MG63 (cell line): ENCODE measurements at places on chromosomes 3 and 15. TPM values are rescaled to one million over a fixed set of nuclear protein-coding genes. Genes with fewer than 3 reads are reported as not detected.
A peak's percentile ranks its signal among the peaks of the same experiment; 100 is the strongest.

DNA sequence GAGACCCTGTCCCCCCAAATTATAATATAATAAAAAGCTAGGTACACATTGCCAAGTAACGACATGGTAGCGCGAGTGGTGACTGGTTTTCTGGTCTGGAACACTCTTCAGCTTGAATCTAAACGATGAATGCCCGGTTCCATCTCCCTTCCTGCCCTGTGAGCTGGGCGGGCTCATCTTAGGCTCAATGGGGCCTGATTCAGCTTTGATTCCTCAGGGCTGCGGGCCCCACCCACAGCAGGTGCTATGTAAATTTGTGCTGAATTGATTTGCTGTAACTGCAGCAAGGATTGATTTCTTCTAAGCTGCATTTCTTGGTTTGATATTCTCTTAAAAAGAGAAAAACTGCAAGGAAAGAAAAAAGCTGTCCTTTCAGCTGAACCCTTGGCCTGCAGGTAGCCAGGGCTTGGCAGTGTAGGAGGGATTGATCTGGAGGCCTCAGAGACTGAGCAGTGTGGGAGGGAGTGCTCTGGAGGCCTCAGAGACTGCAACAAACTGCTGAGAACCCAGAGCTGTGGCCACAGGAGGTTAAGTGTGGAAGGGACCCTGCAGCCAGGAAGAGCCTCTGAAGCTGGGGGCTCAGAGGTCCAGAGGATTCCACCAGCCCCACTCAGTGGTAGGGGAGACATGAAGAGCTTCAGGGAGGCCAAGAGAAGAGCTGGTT is 231.6 kb downstream of the XXYLT1 start:
- DNase-seq, result no peak

DNA sequence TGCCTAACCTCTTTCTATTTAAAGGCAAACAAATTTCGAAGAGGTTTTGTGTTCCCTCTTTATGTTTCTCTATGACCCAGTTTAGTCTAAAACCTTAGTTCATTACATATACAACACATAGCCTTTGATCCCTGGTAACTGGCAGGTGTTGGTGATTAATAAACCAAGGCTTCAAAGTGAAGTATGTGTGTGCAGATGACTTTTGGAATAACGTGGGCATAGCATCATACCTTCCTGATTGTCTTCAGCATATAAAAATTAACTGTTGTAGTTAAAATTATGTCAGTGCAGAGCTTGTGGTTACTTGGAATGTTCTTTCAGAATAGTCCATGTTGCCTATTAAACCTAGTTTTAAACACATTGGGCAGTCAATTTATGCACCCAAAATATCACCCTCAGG is 608.3 kb downstream of the ROBO2 start:
- no peak for DNase-seq

DNA sequence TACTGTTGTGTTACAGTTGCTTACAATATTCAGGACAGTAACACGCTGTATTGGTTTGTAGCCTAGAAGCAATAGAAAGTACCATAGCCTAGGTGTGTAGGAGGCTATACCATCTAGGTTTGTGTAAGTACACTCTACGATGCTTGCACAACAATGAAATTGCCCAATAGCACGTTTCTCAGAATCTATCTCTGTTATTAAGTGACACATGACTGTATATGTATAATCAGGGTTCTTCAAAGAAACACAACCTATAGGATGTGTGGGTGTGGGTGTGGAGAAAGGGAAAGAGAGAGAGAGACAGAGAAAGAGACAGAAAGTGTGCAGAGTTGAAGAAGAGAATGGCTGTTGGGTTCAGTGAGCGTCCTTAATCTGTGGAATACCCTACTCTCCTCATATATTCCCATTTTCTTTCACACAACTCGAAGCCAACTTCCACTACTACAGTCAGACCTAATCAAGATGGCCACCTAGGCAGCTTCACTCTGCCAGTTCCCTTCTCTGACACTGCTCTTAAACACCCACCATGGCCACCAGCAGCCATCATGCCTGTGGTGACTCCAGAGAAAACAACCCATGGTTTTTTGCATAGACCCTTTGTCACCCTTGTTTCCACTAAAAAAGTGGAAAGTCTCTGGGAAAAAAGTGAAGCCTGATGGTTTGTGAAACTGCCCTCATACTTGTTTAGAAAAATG is 5.8 kb upstream of the PPP4R2 start:
- no peak for DNase-seq

- DNase-seq, result peak; percentile 20
These were observed 23.7 kb downstream of the PRR23E start for GRCh38 chr3:127216415-127217261.

DNA sequence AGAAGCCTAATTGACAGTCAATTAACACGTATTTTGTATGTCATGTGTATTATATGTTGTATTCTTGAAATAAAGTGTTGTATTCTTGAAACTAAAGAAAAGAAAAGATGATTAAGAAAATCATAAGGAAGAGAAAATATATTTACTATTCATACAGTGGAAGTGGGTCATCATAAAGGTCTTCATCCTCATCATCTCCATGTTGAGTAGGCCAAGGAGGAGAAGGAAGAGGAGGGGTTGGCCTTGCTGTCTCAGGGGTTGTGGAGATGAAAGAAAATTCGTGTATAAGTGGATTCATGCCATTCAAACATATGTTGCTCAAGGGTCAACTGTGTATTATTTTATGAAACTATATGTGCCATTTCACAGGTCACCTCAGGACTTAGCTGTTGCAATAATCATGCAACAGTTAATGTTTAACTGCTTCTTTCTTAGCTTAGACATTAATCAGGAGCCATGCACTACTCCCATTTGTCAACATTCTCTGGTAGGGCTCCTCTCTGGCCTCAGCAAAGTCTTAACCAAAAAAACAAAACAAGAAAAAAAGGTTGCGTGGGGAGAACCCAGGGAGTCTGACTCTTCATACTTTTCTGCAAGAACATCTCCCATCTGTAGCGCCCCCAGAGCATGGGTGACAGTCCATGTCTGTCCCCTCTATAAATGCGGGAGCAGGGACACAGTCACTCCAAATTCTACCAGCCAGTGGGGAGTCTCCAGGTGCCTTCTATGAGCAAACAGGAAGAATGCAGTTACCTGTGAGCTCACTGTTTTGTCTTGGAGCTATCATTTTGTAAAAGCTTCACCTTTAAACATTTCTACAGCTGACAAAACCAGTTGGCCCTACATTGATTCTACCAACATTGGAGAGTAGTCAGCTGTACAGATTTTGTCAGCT is 19.9 kb upstream of the LRRC2 start:
- DNase-seq, result no peak

- peak; percentile 96 for DNase-seq
These were observed 15.9 kb downstream of the ARHGAP31 start for GRCh38 chr3:119310071-119310470.

- DNase-seq, result no peak
These were observed 67.7 kb downstream of the MGLL start for GRCh38 chr3:127754411-127755304.

DNA sequence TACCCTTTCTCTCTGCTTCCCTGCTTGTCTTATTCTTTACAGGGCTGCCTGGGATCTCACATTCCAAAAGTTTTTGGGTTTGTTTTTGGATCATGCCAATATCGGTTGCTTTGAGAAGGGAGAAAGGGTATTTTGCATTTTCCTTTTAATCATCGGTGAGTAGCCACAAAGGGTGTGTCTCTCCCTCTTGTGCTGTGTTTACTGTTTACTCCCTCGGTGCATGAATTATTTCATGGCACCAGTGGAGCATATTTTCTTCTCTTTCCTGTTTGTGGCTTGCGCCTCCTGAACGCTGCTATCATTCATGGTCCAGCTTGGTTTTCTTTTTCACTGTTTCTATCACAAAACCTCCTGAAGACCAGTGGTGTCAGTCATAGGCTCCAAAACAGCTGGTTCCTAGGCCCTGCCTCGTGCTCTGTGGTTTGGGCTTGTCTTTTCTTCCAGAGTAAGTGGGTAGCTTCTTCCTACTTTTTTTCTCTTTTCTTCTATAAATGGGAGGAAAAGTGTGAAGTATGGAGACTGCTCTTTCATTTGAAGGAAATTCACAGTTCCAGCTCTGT is 54.9 kb downstream of the IGF1R start:
- no peak for DNase-seq

DNA sequence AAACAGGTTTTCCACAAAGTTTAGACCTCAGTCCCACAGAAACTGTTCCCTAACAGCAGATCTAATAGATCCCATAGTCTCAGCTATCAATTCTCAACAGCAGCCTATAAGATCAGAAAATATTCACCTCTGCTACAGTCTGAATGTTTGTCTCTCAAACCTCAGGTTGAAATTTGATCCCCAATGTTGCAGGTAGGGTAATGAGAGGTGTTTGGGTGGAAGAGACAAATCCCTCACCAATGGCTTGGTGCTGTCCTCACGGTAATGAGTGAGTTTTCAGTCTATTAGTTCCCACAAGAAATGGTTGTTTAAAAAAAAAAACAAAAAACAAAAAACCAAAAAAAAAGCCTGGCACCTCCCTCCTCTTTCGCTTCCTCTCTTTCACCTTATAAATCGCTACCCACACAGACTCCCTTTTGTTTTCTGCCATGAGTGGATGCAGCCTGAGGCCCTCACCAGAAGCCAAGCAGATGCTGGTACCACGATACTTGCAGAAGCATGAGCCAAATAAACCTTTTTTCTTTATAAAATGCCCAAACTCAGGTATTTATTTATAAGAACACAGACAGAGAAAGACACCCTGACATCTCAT is 14.2 kb downstream of the ZNF280D start:
- DNase-seq, result no peak

- no peak for DNase-seq
These were observed 18.6 kb upstream of the AADAC start for GRCh38 chr3:151795276-151795675.

GRCh38 chr15:79233236-79233635 is 49.3 kb upstream of the ANKRD34C start:
- DNase-seq, result no peak

DNA sequence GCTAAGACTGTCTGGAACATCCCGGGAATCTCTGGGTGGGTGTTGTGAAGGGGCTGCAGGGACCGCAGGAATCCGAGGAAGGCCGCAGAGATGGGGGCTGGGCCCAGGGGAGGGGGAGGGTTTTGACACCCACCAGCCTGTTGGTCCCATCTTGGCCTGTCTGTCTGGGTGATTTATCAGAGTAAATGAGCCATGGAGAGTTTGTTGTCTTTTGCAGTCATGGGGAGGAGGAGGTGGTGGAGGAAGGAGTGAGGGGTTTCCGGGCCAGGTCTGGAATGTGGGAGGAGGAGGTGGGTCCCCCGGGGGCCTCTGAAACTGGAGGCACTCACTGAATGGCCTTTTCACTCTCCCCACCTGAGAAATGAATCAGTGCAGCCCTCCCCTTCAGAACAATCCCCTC is 11.5 kb downstream of the SEMA3F start:
- no peak for DNase-seq

GRCh38 chr15:62416526-62416925 is 251.4 kb upstream of the C2CD4B start:
- DNase-seq, result no peak

DNA sequence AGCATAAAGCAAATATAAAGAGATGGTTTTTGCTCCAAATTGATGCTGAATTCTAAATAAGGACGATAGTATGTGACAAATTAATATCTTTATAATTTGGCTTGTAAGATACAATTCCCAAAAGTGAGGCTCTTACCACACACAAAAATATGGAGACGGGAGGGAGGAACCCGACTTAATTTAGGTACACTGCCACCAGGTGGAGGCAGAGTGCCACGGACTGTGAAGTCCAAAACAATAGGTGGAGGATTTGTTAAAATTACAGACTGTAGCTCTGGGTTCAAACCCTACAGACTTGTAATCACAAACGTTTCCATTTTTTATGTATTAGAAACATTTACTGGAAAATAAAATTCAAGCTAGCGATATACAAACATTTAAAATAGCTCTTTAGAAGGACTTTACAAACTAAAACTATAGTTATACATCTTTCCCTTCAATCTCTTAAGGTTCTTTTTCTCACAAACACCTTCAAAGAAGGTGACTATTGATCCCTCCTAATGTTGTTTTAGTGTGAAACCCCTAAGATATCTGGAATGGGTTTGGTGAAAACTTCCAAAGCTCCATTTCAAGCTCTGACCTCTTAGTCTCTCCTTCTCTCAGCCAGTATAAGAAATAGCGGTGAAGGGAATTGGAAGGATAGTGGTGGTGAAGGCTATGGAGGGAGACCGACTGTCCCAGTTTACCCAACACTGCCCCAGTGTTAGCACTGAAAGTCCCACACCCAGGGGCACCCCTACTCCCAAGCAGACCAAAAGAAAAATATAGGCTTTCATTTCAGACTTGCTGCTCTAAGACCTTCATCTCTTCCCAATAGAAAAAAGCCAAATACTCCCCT is 89.7 kb downstream of the AQP9 start:
- peak; percentile 61 for DNase-seq

GRCh38 chr15:63264688-63265293 is 12.6 kb upstream of the APH1B start:
- DNase-seq, result no peak

DNA sequence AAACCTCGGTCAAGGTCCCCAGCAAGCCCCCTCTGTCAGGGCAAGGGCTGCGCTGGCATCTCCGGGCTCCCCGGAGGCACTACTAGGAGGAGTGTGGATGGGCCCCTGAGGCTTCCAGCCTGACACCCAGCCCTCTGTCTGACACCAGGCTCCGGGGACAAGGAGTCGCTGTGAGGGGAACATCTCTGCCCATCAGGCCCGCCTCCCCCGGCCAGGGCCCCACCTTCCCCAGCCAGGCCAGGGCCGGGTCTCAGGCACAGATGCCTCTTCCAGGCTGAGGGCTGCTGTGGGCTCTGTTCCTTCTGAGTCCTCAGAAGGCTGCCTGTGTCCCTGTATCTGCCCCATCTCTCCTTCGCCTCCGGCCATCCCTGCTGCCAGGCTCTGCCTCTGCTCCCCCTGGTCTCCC is 15.8 kb downstream of the CSPG4 start:
- no peak for DNase-seq

DNA sequence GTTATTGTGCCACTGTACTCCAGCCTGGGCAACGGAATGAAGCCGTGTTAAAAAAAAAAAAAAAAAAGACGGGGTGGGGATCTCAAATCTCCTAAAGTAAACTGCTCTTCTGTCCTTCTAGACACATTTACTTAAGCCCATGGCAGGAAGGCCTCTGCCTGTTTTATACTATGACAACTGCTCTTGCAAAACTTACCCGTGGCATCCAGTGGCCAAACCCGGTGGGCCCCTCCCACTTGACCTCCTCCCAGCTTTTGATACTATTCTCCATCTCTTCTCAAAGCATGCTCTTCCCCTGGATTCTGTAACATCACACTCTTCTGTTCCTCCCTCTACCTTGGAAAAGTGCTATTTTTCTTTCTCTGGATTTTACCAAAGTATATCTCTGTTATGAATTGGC is 112.2 kb downstream of the RFTN1 start:
- no peak for DNase-seq

- DNase-seq, result no peak
These were observed 60.5 kb downstream of the SPTSSB start for GRCh38 chr3:161310649-161311423.

GRCh38 chr3:40262331-40262730 is 47.2 kb upstream of the EIF1B start:
- DNase-seq, result no peak

Gene LRRC34
- 3.9 and 12.2 TPM in 2 replicates for total RNA-seq

Gene RHCG
- total RNA-seq, result not detected in 2 replicates

Gene AGBL1
- not detected in 2 replicates for total RNA-seq

Gene STRA6
- 1.4 and 1.9 TPM in 2 replicates for total RNA-seq

Gene TUSC7
- total RNA-seq, result not detected in 2 replicates

Gene ADGRG7
- total RNA-seq, result 46.3 and 51.3 TPM in 2 replicates

Gene AADACL2
- total RNA-seq, result not detected in 2 replicates
